ENCODE measurements at places on chromosomes 16 and 17.

DNA sequence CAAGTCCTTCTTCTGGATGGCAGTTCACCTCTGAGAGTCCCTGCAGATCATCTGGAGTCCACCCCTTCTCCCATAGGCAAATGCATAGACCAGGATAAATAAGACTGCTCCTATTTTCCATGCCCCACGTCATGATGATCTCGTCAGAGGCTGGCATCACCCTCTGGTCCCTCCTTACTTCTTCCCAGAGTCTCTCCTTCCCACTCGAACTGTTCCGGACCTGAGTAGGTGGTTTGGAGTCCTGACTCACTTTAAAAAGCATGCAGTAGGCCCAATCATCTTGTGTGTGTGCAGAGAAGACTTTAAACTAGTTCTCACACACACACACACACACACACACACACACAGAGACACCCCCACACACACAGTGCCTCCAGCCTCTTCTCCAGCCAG is 72.0 kb downstream of the SOX9 start:
- no peak for DNase-seq

DNA sequence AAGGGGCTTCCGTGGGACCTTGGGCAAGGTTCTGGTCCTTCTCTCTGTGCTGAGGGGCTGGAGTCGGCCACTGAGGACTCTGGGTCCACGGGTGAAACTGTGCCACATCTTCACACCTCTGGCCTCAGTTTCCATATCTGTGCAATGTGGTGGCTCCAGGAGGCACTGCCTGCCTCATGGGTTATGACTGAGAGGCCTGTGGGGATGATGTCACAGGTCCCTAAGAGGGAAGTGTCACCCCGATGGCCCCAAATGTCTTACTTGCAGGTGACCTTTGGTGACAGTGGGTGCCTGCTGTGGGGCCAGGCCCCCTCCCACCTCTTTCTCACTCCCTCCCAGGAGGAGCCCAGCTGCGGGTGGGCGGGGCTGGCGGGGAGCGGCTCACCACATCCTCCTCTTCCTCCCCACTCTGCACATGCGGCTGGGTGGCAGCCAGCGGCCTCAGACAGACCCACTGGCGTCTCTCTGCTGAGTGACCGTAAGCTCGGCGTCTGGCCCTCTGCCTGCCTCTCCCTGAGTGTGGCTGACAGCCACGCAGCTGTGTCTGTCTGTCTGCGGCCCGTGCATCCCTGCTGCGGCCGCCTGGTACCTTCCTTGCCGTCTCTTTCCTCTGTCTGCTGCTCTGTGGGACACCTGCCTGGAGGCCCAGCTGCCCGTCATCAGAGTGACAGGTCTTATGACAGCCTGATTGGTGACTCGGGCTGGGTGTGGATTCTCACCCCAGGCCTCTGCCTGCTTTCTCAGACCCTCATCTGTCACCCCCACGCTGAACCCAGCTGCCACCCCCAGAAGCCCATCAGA is at the start of gene IL21R:
TSS of gene IL21R (plus strand) at position 407 of the 801 bp plus-strand sequence. CDS start 27,898 bp downstream, outside the sequence.
- DNase-seq = peak; percentile 70

- DNase-seq = no peak
These were observed 4.3 kb downstream of the ZKSCAN2 start for GRCh38 chr16:25253322-25253721.

DNA sequence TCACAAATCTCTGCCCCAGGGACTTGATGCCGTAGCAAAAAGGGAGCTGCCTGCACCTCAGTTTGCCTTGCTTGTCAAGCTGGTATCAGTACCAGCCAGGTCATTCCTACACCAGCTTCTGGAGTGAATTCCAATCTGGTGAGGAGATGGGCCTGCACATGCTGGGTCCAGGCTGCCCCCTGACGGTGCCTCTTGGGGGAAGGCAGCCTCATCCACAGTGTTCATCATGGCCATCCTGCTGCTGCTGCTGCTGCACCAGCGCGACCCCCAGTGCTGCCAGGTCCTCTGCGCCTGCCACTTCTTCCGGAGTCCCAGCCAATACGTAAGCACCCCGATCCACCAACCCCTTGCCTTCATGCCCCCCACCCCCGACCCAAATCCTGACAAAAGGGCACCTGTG is 8.3 kb downstream of the MRPL27 start:
- no peak for DNase-seq

DNA sequence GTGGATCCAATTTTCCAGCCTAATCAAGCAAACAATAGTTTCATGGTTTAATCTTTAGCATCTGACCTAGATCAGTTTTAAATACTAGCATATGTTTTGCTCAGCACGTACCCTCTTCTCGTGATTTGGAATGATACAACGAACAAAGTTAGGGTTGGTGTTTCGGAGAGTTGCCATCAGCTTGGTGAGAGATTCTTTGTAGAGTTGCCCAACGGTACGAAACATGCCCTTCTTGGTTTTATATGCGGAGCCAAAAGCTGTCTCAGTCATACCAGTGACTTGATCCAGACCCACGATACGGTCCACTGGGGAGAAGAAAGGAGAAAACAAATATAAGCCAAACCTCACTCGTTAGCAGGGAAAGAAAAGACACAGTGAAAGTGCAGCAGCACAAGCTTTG is 85.3 kb downstream of the NDEL1 start:
- no peak for DNase-seq

DNA sequence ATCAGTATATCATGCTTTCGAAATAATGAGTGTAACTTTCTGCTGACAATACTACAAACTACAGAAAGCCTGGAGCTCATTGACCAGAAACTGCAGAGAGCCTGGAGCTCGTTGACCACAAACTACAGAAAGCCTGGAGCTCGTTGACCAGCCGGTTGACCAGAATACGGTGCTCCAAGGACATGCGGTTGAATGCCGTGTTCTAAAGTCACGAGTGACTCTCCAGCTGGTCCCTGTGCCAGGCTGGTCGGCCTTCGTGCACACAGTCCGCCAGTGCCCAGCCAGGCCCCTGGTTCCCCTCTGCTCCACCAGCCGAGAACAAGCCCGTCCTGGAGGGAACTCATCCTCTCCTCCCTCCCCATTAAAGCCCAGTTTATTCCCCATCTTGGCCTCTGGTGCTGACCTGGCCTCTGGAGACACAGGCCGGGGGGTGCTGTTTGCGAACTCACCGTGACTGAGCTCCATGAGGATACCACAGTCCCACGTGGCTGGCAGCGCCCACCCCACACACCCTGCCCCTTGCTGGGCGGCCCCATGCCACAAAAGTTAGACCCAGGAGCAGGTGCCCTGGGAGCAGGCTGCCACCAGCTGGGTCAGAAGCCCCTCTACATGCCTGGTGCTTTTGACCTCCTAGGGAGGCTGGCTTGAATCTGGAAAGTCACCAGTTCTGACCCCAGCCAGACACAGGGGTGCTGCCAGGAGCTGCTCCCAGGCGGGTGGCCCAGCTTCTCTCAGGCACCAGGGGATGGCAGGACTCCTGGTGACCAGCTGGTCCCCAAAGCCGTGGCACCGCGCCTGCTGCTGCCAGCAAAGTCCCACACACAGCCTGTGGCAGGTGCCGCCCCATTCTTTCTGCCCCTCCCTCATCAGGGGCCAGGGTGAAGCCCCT is 15.5 kb upstream of the CDH15 start:
- DNase-seq = no peak

DNA sequence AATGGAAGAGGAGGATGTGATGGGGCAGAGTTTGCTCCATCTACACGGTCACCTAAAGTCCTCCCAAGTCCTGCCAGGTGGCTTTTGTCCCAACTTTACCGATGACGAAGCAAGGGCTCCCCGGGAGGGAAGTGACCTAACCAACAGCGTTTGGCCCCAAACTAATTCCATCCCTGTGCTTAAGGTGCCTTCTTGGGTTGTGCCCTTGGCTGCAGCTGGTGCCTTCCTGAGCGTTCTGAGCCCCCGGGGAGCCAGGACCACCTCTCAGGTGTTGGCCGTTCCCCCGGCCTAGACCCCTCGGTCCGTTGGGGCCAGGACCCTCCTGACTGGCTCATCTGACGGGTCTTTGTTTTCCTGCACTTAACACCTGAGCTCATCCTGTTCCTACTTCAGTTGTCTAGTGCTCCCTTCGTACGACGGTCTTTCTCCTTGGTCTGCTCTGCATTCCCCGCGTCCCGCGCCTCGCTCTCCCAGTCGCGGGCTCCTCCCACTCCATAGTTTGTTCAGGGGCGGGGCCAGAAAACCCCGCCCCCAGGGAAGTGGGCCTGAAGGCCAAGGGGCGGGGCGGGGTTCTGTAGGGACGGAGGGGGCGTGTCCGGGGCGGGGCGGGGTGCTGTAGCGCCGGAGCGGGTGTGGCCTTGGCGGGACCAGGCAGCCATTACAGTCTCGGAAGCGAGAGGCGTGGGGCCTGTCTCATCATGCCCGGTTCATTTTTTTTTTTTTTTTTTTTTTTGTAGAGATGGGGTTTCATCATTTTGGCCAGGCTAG is 822 bp upstream of the ZSCAN10 start:
- DNase-seq = peak; percentile 83

DNA sequence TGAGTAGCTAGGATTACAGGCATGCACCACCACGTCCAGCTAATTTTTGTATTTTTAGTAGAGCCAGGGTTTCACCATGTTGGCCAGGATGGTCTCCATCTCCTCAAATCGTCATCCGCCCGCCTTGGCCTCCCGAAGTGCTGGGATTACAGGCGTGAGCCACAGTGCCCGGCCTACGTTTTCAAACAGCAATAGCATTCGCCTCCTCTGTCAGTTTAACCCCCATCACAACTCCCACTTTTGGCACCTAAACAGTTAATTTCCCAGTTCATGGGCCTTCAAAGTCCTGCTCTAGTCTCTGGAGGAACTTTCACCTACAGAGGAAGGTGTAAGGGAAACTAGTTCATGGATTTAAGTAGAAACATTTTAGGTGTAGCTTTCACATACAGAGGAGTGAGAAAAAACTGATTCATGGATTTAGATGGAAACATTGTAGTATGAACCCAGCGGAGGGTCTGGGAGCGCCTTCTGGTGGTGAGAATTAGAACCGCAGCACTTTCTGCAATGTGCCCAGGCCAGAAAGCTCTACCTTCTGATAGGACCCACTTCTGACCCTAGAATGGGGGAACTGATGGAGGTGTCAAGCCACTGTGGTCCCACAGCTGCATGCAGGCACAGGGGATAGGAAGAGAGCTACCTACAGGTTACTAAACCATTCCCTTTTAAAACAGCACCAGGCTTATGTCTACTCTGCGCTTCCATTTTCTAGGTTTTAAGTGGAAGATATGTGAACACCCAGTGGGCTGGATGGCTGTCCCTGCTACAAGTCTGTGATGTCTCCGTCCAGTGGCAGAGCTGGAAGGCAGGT is 12.0 kb upstream of the MEOX1 start:
- peak; percentile 50 for DNase-seq

Measured in stimulated activated CD4-positive, alpha-beta T cell treated with anti-CD3 and anti-CD28 coated beads, TNF-alpha, amount 100 ng/mL, for 1 hour (primary cell).